Endothelial cell (in vitro differentiated cells): ENCODE measurements at places on chromosomes 1 and 21. TPM values are rescaled to one million over a fixed set of nuclear protein-coding genes. Genes with fewer than 3 reads are reported as not detected.
A peak's percentile ranks its signal among the peaks of the same experiment; 100 is the strongest.

Gene NBPF10
- total RNA-seq = 0.26 TPM

DNA sequence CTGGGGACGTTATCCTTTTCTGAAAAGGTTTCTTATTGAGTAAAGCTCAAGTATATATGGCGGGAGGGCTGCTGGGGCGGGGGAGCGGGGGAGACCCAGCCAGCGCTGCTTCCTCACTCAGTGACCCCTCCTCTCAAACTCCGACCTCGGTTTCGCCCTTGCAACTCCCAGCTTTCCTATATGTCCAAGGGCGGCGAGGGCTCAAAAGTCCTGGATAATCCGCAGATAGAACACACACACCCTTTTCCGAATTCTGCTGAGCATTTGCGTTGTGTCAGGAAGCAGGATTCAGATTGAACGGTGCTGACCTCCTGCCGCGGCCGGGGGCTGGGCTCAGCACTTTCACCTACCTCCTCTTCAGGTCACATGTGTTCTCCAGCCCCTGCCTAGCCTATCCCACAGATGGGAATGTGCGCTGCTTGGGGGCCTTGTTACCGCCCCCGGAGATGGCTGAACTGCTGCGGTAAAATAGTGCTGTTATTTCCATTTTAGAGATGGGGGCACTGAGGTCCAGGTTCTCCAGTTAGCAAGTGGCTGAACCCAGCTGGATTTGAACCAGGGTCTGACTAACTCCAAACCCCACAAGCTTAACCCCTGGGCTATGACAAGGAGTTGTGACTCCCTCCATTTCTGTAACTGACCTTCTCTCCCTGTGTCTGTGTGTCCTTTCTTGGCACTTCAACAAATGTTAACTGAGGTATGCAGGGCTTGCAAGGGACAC lies 795 bp upstream of the AHDC1 start:
- peak; percentile 26 for DNase-seq

DNA sequence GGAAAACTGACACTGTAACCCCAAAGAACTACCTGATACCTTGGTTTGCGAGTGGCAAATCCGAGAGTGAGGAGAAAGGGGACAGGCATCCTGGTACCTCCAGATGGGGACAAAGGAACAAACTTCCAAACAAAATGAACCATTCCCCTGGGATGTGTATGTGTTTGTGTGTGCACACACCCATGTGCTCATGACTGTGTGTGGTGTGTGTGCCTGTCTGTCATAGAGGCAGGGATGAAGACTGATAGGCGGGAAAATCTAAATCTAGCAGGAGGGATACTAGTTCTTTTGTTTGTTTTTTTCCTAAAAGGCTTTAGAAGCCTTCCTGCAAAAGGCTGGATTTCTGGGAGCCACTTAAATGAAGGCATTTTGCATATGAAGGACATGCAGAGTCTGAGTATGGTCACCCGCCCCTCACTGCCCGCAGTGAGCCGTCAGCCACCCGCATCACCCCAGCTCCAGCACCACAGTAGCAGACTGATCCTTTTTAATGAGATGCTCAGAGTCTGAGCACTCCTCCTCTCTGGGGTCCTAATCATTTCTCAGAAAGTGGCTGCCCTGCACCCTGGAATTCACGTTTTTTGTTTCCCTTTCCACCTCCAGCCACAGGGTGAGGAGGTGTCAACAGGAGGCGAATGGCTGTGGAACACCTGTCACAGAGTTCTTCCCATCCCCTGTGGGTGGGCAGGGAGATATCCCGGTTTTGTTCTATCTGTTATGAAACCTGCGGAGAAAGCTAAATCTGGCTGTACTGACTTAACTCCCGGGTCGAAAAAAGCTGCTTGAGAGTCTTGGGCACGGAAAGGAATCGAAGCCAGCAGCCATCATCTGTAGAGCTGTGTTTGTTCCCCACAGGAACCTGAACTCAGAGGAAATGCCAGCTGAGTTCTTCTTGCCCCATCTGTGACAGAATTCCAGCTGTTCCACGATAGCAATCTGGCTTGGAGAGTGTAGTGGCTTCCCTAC lies 34.9 kb downstream of the UTP25 start:
- no peak for DNase-seq

- no peak for DNase-seq
Observed at GRCh38 chr1:22662318-22662717, 9.3 kb downstream of the C1QB start.
